Naive thymus-derived CD4-positive, alpha-beta T cell (primary cell): ENCODE measurements at places on chromosomes 1 and 21.

GRCh38 chr1:185566995-185567394 lies 167.2 kb upstream of the HMCN1 start:
- peak; percentile 87 for DNase-seq

- DNase-seq, result no peak
Measured at GRCh38 chr1:173414136-173414535, 63.0 kb upstream of the PRDX6 start.

DNA sequence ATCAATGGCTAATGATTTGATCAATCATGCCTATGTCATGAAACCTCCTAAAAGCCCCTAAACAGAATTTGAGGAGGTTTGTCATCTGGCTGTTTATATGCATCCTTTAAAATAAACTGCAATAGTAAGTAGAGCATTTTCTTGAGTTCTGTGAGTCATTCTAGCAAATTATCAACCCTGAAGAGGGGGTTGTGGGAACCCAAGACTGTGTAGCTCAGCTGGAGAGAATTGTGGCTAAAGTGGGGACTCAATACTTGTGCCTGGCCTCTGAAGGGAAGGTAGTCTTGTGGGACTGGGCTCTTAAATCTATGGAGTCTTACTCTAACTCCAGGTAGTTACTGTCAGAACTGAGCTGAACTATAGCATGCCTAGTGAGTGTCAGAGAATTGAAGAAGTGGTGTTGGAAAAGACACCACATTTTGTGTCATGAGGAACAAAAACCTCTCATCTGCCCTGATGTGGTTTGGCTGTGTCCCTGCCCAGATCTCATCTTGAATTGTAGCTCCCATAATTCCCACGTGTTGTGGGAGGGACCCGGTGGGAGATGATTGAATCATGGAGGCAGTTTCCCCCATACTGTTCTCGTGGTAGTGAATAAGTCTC lies 402.4 kb downstream of the USH2A start:
- DNase-seq, result no peak

GRCh38 chr1:8339203-8339600 lies 21.3 kb downstream of the SLC45A1 start:
- no peak for DNase-seq

GRCh38 chr1:3564921-3565831 lies 46.1 kb downstream of the MEGF6 start:
- DNase-seq, result peak; percentile 43

GRCh38 chr21:38392661-38393060 lies 105.6 kb downstream of the ERG start:
- DNase-seq, result no peak
